ENCODE measurements at places on chromosomes 6 and 20.

DNA sequence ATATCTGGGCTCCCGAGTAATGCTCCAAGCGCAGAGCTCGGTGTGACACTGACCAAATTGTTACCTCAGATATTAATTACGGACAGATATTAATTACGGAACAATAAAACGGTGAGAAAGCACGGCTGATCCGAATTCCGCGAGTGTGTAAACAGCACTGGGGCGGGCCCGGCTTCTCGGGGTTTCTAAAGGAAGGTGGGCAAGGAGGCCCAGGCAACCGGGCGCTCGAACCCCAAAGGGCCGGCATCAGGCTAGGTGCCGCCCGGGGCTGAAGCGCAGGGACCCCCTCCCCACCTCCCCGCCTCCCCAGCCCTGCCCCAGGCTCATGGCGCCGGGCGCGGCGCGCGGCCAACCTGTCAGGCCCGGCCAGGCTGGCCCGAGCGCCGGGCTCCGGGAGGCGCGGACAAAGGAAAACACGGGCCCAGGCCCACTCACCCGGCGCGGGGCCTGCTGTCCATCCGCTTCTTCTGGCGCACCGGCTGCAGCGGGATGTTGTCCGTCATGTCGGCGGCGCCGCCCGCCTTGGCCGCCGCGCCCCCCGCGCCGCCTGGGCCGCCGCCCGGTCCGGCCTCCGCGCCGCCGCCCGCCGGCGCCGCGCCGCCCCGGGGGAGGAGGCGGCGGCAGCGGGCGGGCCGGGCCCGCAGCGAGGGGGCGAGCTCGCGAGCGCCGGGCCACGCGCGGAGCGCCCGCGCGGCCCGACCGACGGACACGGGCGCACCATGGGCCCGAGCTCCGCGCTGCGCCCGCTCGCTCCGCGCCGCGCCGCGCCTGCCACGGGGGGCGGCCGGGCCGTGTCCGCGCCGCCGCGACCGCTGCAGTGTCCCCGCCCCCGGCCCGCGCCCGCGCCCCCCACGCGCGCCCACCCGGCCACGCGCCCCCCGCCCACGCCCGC, at the start of gene ATP9A:
Gene ATP9A (minus strand): TSS at position 524 of the 892 bp plus-strand sequence. CDS start 21 bp downstream, at position 503.
- no peak for DNase-seq

- DNase-seq = no peak
Measured at GRCh38 chr6:165514621-165515020, 148.4 kb downstream of the PDE10A start.

DNA sequence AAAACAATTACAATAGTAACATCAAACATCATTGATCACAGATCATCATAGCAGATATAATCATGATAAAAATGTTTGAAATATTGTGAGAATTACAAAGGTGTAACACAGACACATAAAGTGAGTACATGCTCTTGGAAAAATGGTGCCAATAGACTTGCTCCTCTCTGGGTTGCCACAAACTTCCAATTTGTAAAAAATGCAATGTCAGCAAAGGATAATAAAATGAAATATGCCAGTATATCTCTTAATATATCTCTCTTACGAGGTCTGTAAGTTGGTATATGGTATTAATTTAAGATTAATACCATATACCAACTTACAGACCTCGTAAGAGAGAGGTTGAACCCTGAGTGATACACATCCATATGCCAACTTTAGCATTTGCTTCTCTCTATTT, 13.4 kb upstream of the CST3 start:
- DNase-seq = no peak

DNA sequence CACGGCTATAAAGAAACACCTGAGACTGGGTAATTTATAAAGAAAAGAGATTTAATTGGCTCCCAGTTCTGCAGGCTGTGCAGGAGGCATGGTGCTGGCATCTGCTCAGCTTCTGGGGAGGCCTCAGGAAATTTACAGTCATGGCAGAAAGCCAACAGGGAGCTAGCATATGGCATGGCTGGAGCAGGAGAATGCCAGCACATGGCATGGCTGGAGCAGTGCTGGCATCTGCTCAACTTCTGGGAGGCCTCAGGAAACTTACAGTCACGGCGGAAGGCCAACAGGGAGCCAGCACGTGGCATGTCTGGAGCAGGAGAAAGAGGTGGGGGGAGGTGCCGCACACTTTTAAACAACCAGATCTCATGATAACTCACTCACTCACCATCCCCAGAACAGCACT, 32.5 kb upstream of the DACT2 start:
- no peak for DNase-seq

- peak; percentile 82 for DNase-seq
Measured at GRCh38 chr6:149217466-149217888, 100.0 kb upstream of the TAB2 start.

DNA sequence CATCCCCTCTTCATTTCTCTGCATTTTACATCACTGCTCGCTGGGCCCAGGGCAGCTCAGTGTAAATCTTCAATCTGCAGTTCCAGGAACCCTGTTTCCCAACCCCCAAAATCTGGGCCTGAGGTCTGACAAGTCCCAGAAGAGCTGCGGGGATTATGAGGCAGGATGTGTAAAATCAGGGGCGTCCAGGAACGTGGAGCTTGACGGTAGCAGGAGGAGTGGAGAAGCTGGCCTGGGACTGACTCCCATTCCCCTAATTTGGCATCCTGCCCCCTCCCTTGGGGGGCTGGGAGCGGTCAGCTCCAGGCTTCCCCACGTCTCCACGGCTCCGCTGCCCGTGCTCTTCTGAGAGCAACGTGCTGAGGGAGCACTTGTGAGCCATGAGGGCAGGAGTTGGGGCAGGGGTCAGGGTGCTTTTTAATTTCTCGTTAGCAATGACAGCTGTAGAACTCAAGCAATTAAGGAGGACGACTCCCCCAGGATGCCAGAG, 23.4 kb upstream of the VEGFA start:
- DNase-seq = no peak

GRCh38 chr20:3071610-3072529, at the start of gene OXT:
TSS of gene OXT (plus strand) at chr20:3071620. CDS start at chr20:3071656, 36 bp downstream.
- no peak for DNase-seq

GRCh38 chr6:101429845-101430244, 36.3 kb downstream of the GRIK2 start:
- DNase-seq = no peak

DNA sequence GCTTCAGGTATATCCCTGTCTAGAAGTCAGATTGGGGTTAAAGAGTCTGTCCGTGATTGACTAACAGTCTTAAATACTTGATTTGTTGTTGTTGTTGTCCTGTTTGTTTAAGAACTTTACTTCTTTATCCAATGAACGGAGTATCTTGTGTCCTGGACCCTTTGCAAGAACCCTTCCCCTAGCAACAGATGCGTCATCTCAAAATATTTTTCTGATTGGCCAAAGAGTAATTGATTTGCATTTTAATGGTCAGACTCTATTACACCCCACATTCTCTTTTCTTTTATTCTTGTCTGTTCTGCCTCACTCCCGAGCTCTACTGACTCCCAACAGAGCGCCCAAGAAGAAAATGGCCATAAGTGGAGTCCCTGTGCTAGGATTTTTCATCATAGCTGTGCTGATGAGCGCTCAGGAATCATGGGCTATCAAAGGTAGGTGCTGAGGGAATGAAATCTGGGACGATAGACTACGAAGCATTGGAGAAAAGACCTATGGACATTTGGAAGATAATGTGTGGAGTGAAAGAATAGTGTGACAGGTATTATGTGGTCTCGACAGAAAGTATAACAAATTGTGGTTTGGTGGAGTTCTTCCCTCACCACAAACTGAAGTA, at the start of gene HLA-DRA:
Gene HLA-DRA (plus strand): TSS at position 286 of the 613 bp plus-strand sequence. CDS start 64 bp downstream, at position 350.
- peak; percentile 69 for DNase-seq

GRCh38 chr20:887137-887536, 29.0 kb downstream of the ANGPT4 start:
- no peak for DNase-seq

DNA sequence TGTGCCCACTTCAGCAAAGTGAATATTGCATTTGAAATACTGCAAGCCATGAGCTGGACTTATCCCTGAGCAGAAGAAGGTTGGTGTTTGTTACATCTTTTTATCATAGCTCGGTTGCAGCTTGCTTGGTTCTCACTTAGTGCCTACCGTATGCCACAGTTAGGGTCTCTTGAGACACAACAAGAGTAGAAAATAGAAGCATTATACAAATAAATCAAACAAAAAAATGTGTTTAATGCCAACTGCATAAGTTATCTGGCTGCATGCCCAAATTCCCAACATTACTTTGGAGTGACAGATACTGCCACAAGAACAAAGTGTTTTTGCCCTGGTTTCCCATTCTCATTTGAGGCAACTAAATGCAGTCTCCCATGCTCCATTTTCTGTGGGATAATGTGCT, 53.9 kb upstream of the LAMP5 start:
- no peak for DNase-seq

DNA sequence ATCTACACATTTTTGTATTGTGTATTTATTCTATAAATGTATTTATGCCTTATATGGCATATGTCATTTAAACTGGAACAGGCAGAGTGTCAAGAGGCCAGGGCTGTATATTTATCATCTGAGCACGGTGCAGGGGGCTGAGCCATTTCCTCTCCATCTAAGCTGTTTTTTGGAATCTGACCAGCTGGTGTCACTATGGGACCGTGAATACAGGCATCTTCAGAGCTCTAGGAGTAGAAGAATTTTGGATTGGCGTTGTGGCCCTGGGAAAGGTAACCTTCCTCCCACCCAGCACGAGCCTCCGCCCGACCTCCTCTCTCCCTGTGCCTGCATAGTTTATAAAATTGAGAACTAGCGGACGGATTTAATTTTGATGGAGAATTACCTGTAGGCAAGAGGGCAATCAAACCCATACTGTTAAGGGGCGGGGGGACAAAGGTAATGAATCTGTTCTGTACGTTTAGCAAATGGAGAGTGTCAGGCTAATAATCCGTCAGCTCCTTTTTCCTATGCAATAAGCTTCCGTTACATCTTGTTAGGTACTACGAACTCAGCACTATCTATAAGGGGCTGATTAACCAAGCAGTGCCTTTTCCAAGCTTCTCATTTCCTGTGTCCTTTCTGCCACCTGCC, 29.0 kb upstream of the EEF1E1 start:
- peak; percentile 46 for DNase-seq

GRCh38 chr20:39311851-39312506, 349.8 kb downstream of the DHX35 start:
- no peak for DNase-seq

DNA sequence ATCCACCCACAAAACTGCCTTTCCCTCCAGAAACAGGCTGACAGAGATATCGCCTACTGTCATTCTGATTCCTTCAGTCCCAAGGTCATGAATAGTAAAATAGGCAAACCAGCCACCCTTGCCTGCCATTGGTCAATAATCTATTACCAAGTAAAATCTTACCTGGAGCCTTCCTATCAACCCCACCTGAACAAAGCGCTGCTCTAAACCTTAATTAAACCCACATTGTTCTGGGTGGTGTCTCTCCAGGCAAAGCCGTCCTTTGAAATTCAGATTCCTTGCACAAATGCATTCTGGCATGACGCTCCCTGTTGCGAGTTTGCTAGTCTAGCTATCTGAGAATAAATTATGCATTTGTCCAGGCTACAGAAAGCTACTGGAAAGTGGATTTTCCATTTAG, 291.6 kb upstream of the ECI2 start:
- no peak for DNase-seq

GRCh38 chr6:15102241-15102640, 143.6 kb upstream of the JARID2 start:
- no peak for DNase-seq

GRCh38 chr6:110338820-110339470, 19.2 kb downstream of the METTL24 start:
- no peak for DNase-seq

DNA sequence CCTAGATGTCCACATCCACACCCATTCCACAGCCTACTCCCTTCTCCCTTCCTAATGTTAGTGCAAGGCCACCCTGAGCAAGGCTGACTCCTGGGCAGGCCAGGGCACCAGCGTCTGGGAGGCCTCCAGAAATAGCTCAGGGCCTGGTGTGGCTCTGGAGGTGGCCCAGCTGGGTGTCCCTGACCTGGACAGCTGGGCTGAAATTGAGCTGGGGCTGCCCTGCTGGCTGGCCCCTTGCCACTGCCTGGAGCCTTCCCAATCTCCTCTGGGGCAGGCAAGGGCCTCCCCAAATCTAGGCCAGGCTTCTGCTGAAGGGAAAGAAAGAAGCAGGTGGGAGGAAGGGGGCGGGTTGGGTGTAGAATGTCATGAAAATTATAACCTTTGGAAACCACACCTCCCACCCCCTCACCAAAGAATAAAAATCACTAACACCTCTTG, 2.1 kb downstream of the FAM110A start:
- DNase-seq = no peak

- DNase-seq = peak; percentile 78
Measured at GRCh38 chr6:37008484-37009465, 3.3 kb downstream of the FGD2 start.

DNA sequence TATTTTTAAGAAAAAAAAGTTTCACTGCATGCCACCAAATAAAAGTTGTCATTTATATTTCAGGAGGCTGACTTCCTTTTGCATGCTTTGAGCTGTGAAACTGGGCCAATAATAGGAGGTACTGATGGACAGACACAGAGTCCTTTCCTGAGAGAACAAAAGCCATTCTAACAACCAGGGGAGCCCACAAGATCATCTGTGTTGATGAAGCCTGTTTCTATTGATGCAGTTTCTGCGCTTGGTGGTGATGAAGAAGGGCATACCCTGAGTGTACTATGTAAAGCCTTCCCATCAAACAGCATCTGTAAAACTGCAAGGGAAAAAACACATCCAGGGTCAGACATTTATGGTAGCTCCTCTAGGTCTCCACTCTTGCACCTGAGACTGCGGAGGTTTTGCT, 34.8 kb downstream of the ABHD12 start:
- no peak for DNase-seq

GRCh38 chr20:46619445-46619844, 31.8 kb downstream of the SLC13A3 start:
- DNase-seq = no peak

DNA sequence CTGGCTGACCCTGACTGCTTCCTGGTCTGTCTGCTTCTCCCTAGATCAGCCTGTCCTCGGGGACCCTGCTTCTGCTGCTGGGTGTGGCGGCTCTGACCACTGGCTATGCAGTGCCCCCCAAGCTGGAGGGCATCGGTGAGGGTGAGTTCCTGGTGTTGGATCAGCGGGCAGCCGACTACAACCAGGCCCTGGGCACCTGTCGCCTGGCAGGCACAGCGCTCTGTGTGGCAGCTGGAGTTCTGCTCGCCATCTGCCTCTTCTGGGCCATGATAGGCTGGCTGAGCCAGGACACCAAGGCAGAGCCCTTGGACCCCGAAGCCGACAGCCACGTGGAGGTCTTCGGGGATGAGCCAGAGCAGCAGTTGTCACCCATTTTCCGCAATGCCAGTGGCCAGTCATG, 6.3 kb downstream of the NRSN2 start:
- DNase-seq = no peak

DNA sequence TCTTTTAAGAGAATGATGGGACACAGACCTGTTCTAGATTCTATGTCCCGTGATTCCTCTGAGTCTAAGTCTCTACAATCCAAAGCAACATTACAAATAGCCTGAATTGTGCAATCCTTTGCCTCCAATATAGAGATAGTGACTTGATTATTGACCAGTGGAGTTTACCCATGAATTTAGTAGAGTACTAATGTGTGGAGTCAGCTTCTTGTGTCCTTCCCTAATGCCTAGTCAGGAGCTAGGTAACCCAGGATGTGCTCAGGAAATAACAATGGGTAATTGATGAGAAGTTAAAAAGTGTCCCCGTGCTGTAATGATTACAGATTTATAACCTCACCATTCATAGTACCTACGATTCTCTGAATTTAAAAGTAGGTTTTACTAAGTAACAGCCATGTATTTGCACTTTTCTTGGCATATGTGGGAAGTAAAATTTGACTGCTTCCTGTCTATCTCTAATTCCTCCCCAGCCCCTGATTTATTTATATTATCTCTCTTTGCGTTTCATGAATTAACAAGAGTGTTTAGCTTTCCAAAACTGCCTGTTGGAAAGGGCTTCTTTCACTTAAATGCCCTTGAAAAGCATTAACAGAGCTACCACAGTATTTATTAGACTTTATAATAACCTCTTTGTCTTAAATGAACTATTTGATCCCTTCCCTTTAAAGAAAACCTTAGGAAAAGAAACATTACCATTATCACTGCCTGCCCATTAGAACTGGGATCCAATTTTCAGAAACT, 30.5 kb downstream of the NEDD9 start:
- DNase-seq = no peak

Measured in MV-4-11 (cell line).